Gastrocnemius medialis (tissue), 4 donors: ENCODE measurements at places on chromosomes 16 and 17. TPM values are rescaled to one million over a fixed set of nuclear protein-coding genes. Genes with fewer than 3 reads are reported as not detected.

GRCh38 chr17:2391597-2392251, 9.1 kb downstream of the MNT start:
- no peaks in the 10 kb centered on the region for H3K36me3 ChIP-seq
- no peak for DNase-seq
- peak overlapping the region; percentile 42 for H3K4me3 ChIP-seq
- peak overlapping the region; percentile 97 for H3K27ac ChIP-seq
- no peaks in the 10 kb centered on the region for H3K27me3 ChIP-seq
- peaks cover 73% of the 10 kb centered on the region for H3K4me1 ChIP-seq

DNA sequence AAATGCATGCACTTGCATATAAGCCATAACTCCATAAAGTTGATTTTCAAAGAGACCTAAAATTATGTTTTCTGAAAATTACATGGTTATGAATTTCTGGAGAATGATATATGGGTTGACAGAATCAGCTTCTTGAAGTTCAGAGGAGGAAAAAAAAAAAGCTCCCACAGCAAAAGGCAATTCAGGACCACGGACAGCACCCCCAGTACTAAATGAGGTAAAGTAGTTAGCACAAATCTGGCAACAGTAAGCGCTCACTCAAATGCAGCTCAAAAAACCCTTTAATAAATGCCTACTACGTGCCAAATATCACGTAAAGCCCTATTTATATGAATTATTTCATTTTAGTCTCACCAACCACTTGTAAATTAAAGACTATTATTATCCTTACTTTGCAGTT, 135.2 kb downstream of the SHISA9 start:
- H3K4me1 ChIP-seq = no peaks in the 10 kb centered on the region
- H3K27me3 ChIP-seq = no peaks in the 10 kb centered on the region
- no peaks in the 10 kb centered on the region for H3K36me3 ChIP-seq
- no peak overlapping the region for H3K4me3 ChIP-seq

- peak overlapping the region; percentile 61 for H3K4me3 ChIP-seq
- H3K27me3 ChIP-seq = no peaks in the 10 kb centered on the region
- H3K36me3 ChIP-seq = peaks cover 11% of the 10 kb centered on the region
- H3K4me1 ChIP-seq = peaks cover 46% of the 10 kb centered on the region
- DNase-seq = peak; percentile 91
- peak overlapping the region; percentile 99 for H3K27ac ChIP-seq
Measured at GRCh38 chr16:29807426-29808218, 1.3 kb downstream of the MAZ start.

GRCh38 chr16:87119168-87119567, 198.0 kb downstream of the C16orf95 start:
- H3K4me1 ChIP-seq = no peaks in the 10 kb centered on the region
- peaks cover 7% of the 10 kb centered on the region for H3K27me3 ChIP-seq
- H3K27ac ChIP-seq = no peak overlapping the region
- H3K4me3 ChIP-seq = no peak overlapping the region
- no peak for DNase-seq

GRCh38 chr17:2975469-2975958, 87.9 kb downstream of the OR1D5 start:
- no peaks in the 10 kb centered on the region for H3K4me1 ChIP-seq
- DNase-seq = no peak
- H3K36me3 ChIP-seq = no peaks in the 10 kb centered on the region
- no peak overlapping the region for H3K27ac ChIP-seq

- DNase-seq = no peak
- no peaks in the 10 kb centered on the region for H3K27me3 ChIP-seq
- H3K27ac ChIP-seq = no peak overlapping the region
- H3K4me3 ChIP-seq = no peak overlapping the region
- no peaks in the 10 kb centered on the region for H3K4me1 ChIP-seq
Measured at GRCh38 chr16:26220894-26221293, 529.1 kb downstream of the HS3ST4 start.

DNA sequence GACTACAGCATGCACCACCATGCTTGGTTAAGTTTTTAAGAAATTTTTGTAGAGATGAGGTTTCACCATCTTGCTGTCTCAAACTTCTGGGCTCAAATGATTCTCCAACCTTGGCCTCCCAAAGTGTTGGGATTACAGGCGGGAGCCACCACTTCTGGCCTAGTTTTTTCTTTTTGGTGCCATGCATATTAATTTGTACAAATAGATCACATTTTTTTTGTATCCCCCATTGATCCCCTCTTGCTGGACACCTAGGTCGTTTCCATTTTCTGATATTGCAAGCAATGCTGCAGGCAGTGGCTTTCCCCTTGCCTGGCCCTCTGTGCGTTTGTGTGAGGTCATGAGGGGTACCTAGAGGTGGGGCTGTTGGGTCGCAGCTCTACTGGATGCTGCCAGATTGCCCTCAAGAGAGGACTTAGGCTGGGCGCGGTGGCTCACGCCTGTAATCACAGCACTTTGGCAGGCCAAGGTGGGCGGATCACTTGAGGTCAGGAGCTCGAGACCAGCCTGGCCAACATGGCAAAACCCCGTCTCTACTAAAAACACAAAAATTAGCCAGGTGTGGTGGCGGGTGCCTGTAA, 23.8 kb downstream of the RAP1GAP2 start:
- no peaks in the 10 kb centered on the region for H3K27me3 ChIP-seq
- no peaks in the 10 kb centered on the region for H3K4me1 ChIP-seq
- no peak for DNase-seq
- H3K27ac ChIP-seq = no peak overlapping the region

DNA sequence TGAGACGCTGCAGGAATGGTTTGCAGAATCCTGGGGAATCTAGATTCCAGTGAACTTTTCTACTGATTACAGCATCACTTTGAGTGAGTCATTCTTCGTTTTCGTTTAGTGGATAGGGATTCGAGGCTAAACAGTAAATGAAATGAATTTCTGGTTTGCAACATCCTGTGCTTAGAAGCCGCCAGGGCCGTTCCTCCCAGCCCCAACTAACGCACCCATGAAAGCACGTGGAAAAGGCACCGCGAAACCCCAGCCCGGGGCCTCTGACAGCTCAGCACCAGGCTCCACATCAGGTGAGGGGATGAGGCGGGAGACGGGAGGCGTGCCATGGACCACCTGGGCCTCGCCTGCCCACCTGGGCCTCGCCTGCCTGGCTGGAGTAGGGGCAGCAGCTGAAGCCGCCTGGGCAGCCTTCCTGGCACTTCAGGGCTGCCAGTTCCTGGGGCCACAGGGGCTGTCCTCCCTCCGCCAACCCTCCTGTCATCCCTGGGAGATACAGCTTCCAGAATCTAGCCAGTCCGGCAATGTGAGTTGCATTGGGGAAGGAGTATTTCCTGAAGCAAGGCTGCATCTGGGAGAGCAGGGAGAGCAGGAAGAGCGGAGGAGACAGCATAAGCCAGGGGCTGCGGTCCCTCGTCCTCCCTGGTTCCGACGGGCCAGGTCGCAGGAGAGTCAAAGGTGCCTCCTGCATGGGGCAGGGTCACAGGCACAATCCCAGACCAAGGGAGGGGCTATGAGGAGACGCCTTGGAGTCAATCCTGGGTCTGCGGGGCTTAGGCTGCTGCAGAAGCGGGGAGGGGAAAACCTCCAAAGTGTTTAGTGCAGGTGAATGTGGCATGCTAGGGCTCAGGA, 78.4 kb downstream of the RPH3AL start:
- no peak overlapping the region for H3K27ac ChIP-seq
- H3K4me3 ChIP-seq = no peak overlapping the region
- no peak for DNase-seq
- no peaks in the 10 kb centered on the region for H3K27me3 ChIP-seq
- no peaks in the 10 kb centered on the region for H3K4me1 ChIP-seq
- no peaks in the 10 kb centered on the region for H3K36me3 ChIP-seq

GRCh38 chr17:36059406-36059805, 4.7 kb upstream of the CCL18 start:
- no peaks in the 10 kb centered on the region for H3K4me1 ChIP-seq
- no peak for DNase-seq
- no peak overlapping the region for H3K4me3 ChIP-seq
- no peaks in the 10 kb centered on the region for H3K36me3 ChIP-seq

TNFRSF17 gene
- not detected for total RNA-seq

SULT1A3 gene
- total RNA-seq = not detected

MYH11 gene
- 57.7 TPM for total RNA-seq

ASIC2 gene
- total RNA-seq = not detected

KRTAP4-9 gene
- not detected for total RNA-seq

TMEM220 gene
- 3.9 TPM for total RNA-seq

SCN4A gene
- 49.3 TPM for total RNA-seq
